ENCODE measurements at places on chromosomes 3 and 15.

DNA sequence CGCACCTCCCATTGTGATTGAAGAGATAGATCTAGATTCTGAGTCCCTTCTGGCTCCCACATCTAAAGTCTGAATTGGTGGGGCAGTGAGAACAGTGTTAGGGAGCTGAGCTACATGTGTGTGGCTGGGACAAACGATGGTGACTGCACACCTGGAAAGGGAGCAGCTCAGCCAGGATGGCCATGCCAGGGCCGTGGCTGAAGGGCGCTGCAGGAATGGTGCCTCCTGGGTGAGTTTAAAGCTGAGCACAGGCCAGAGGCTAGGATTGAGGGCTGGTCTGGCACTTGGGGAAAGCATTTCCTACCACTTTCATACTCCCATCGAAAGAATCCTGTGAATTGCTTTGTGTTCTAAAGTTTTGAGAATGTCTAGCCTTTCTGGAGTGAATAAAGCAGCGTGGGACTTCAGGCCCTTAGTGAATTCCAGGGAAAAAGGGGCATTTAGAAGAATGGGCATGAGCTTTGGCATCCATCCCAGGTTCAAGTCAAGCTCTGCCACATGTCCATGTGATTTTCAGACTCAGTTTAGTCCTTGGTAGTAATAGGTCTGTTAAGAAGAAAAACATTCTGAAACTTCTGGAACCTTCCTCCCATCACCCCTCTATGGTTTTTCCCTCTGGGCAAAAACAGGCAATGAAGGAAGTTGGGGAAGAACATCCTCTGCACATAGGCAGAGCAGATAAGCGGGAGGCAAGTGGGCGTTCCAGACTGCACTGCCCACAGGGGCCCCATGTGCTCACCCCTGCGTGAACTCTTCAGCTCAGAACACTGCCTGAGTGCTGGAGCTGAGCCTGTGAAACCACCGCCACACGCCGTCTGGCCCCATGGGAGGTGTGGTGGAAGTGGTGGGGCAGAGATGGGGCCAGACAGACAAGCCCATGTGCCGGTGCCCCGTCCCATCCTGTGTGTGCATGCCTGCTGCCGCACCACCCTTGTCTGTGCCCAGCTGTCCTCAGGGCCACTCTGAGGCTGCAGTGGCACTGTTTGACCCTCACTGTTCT lies 12.9 kb upstream of the CPNE9 start:
- no peak for DNase-seq

GRCh38 chr15:75349851-75350588 lies 3.2 kb downstream of the NEIL1 start:
- no peak for DNase-seq

DNA sequence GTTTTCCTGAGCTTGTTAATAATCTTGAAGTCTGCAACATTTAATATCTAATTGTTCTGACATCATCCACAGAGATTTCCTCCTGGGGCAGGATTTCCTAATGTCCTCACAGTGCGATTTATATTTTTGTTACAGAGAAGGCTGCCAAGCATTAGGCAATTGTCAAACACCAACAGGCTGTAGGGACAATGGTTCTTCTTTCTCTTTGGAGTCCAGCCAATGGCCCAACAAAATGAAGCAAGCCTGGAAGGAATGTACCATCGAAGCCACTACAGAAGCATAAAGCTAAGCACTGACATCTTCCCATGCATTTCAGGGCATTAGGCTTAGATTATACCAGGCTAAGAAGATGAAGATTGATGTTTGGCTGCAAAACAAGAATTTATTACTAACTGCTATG lies 173.0 kb upstream of the FRMD4B start:
- DNase-seq, result no peak

- DNase-seq, result no peak
Observed at GRCh38 chr3:167350245-167350862, 29.7 kb downstream of the ZBBX start.

DNA sequence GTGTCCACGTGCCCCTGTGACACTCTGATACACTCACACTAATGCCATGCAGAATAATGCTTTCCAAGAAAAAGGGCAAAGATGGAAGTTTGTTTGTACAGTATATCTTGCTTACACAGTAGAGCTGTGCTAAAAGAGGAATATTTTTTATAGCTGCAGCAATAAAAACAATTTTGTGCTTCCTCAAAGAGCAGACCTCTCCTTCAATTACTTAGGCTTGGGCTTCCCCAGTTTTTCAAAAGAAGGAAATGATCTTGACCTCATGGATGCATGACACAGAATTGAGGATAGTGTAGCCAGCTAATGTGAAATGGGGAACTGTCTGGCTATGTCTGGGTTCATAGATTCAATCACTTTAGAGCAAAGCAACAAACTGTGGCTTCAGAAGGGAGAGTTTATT lies 137.4 kb downstream of the STT3B start:
- no peak for DNase-seq

DNA sequence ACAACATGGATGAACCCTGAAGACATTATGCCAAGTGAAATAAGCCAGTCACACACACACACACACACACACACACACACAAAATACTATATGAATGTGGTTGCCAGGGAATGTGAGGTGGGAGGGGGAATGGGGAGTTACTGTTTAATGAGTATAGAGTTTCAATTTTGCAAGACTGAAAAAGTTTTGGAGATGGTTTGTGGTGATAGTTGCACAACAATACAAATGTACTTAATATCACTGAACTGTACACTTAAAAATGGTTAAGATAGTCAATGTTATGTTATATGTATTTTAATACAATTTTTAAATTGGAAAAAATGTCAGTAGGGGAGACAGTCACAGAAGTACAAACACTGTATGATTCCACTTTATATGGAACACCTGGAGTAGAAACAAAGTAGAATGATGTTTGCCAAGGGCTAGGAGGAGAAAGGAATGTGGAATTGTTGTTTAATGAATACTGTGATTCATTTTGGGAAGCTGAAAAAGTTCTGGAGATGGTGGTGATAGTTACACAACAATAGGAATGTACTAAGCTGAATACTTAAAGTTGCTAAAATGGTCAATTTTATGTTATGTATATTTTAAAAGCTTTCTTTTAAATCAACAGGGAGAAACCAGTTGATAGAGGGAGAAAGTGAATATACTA lies 76.6 kb downstream of the RPL39L start:
- DNase-seq, result no peak

GRCh38 chr3:79361748-79362378 lies 405.9 kb downstream of the ROBO1 start:
- no peak for DNase-seq

- DNase-seq, result no peak
Observed at GRCh38 chr15:92637626-92638025, 17.9 kb downstream of the FAM174B start.

- DNase-seq, result no peak
Observed at GRCh38 chr3:70518356-70518755, 205.9 kb upstream of the MDFIC2 start.

DNA sequence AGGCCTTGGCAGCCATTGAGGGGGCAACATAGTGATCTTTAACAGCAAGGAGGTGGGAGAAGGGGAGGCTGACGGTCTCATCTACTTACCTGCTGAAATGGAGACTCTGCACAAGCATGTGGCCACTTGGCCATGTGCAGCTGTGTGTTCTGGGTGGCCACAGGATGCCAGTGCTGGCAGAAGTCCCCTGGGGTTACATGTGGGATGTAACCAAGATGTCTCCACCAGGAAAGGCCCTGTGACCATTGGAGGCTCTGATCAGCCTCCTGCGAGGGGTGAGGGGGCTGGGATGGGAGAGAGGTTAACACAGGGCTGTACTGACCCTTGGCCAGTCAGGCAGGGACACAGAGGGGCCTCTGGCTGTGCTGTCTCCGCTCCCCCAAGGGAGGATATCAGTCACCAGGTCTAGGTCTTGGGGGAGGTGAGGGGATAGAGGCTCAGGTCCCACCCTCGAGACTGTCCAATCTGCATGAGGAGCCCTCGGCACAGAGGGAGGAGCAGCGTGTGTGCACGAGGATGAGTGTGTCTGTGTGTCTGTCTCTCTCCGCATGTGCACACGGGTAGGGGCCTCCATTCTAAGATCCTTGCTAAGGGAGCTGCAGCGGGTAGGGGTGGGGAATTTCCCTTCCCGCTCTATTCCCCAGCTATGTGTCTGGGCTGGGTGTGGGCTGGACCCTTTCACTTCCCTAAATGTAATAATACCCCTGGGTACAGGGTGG lies 19.5 kb downstream of the PRKCD start:
- no peak for DNase-seq

GRCh38 chr3:71076361-71077002 lies 507.0 kb downstream of the FOXP1 start:
- DNase-seq, result no peak

DNA sequence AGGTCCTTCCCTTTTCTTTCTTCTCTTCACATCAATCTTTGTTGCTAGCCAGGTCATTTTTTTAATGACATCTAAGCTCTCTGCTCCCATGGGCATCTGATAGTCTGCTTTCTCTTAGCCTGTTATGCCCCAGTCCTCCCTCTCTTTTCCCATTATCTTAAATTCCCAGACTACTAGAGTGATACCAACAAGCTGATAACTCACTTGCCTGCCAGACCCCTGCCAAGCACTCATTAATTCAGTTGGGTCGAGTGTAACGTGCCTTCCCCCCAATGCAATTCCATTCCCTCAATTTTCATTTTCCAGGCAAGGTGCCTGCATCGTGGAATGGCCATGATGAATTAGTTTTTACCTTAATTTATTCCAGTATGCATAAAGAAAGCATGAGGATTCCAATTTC lies 450.8 kb upstream of the ADAMTS9 start:
- DNase-seq, result no peak

DNA sequence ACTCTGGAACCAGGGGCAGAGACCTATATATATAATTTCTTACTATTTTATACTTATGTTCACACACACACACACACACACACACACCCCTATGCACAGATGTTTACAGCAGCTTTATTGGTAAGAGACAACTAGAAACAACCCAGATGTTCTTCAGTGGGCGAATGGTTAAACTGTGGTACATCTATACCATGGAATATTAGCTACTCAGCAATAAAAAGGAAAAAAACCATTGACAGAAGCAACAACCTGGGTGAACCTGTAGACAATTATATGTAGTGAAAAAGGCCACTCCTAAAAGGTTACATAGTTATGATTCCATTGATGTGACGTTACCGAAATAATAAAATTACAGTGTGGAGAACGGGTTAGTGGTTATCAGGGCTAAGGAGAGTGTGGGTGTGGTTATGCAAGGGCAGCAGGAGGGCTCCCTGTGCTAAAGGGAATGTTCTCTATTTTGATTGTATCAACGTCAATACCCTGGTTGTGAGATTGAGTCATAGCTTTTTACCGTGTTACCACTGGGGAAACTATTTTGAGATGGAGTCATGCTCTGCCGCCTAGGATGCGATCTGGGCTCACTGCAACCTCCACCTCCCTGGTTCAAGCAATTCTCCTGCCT lies 85.5 kb downstream of the FLNB start:
- DNase-seq, result no peak
